ENCODE measurements at places on chromosomes 11 and 22.
A peak's percentile ranks its signal among the peaks of the same experiment; 100 is the strongest.

GRCh38 chr11:128021349-128022006 is 565.9 kb downstream of the ETS1 start:
- peak; percentile 41 for DNase-seq

DNA sequence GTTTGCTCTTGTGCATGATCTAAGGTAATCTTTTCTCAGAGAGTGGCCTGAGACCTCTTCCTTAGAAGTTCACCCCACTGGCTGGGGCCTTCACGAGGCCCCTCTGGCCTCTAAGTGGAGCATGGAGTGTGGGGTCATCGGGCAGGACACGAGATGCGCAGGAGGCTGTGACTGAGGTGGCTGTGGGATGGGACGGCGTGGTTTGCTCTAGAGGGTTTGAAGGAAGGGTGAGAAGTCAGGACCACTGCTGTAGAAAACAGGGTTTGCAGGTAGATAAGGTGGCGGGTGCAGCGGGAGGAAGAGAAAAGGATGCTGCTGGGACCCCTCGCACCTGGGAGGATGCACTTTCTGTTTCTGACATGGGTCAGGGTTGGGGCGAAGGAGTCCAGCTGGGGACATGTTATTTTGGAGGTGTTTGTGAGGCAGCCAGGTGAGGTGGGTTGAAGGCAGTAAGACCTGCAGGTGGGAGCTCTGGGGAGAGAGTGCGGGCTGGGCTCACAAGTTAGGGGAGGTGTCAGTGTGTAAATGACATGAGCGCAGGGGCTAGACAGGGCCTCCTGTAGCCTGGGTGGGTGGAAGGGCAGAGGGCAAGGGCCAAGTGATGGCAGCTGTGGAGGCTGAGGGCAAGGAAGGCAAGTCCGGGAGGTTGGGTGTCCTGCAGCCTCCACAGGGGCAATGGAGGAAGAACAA is 62.5 kb downstream of the KCNQ1 start:
- no peak for DNase-seq

- peak; percentile 22 for DNase-seq
Measured at GRCh38 chr22:24423519-24424000, 3.8 kb upstream of the ADORA2A start.

DNA sequence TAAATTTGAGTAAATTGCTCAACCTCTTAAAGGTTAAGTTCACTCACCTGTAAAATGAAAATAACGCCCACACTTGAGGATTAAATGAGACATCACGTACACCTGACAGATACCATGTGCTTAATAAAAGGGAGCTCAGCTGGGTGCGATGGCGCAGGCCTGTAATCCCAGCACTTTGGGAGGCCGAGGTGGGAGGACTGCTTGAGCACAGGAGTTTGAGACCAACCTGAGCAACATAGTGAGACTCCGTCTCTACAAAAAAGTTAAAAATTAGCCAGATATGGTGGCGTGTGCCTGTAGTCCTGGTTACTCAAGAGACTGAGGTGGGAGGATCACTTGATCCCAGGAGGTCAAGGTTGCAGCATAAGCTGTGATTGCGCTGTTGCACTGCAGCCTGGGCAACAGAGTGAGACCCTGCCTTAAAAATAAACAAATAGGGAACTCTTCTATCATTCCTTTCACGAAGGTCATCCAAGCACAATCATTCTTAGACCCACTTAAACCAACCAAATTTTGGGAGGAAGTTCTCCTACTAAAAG is 134.1 kb downstream of the BBOX1 start:
- DNase-seq, result no peak

DNA sequence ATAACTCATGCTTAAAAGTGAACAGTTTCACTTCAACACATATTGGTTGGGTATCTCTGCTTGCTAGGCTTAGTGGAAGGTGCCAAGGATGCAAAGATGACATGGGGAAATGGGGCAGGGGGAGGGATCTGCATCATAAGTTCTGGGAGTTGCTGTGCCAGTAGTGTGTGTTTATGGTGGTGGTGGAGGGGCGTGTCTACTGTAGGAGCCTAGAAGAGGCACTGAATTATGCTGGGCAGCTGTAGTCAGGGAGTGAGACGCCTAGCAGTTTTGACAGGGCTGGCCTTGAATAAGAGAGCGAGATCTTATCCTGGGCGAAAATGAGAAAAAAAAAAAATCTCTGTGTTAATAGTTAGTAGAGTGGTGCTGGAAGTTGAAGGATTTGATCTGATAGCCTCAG is 3.0 kb downstream of the ELMOD1 start:
- no peak for DNase-seq

DNA sequence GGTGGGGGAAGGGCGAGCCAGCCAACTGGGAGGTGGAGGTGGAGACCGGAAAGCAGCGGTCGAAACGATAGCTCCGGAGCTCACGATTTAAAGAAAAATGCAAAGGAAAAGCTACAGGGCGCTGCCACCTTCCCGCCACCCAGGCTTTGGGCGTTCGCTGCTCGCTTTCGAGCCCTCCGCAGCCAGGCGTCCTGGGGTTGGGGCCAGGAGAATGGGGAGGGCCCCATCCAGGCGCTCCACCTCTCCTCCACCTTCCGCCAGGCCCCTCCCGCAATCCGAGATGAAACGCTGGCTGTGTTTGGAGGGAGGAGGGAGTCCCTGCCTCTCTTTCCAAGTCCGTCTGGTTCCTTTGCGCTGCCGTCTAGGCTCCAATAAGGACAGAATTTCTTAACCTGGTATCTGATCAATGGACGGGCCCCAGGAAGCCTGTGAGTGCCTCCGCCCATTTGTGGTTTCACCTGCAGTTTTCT is 483 bp upstream of the ABTB2 start:
- peak; percentile 90 for DNase-seq

GRCh38 chr22:47374901-47375575 is 612.6 kb downstream of the TBC1D22A start:
- no peak for DNase-seq

All from NCI-H1092 treated with DMSO at 0.1 percent for 48 hours (cell line).